ENCODE measurements at places on chromosomes 12 and 14.

DNA sequence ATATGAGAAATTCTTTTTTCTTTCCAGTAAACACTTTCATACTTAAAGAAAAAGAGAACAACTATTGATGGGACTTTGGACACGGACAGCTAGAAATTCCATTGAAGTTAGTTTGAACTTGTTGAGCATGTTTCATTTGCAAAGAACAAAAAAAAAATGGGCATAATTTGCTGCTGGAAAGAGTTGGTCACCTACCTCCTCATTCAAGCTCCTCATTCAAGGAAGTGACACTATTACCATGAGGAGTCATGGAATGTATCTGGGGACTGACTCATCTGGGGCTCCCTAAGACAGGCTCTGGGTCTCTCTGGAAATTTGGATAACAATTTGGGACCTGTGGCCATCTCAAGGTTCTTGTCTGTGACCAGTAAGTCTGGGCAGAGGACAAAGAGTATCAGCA lies 50.4 kb downstream of the KICS2 start:
- DNase-seq, result no peak

- no peak for DNase-seq
Measured at GRCh38 chr14:60175255-60175902, 10.2 kb upstream of the DHRS7 start.

GRCh38 chr14:63214417-63215196 lies 10.4 kb downstream of the RHOJ start:
- no peak for DNase-seq

DNA sequence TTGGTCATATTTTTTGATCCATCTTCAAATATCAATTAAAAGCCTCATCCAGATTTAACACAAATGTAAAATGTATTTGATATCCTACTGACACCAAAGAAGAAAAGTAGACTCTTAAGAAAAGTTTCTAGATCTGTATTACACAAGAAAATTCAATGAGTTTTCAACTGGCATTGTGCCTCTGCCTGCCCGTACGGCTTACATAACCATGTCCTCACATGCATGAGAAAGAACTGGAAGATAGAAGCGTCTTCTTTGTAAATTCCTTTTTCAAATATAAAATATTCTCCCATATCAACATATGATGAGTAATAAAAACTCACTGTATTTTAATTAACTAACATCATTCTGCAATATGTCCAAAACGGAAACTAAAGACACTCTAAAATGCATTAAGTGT lies 7.2 kb downstream of the ANKS1B start:
- DNase-seq, result no peak

DNA sequence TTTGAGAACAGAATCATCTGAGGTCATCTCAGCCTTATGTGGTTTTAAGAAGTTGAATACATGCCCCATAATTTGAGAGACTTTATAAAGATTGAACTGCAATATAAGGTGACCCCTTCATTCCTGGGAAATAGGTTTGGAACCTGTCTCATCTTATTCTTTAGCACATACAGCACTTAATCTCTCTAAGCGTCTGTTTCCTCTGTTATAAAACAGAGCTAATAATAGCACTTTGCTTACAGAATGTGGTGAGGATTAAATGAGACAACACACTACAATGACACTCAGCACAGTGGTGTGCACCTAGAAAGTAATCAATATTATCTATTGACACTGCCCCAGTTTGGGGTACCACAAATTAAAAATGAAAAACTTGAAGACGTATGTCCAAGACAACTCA lies 102.1 kb downstream of the DUSP6 start:
- no peak for DNase-seq

DNA sequence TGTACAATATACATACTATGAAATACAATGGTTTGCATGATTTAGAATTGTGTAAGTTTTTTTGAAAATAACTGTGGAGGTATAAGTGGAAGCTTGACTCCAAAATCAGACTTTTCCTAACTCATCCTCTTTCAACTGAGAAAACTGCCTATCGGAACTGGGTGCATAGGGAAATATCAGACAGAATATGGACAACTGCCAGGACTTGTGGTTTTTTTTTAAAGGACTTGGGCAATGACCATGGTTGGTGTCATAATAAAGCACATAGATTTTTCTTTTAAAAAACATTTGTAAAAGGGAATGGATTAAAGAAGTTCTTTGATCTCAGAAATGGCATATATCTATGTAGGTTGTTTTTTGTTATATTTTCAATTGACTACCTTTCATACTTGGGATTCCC lies 53.3 kb upstream of the LRRK2 start:
- DNase-seq, result no peak

GRCh38 chr12:90013409-90013808 lies 304.8 kb upstream of the ATP2B1 start:
- no peak for DNase-seq
